ENCODE measurements at places on chromosomes 4 and X.

- DNase-seq, result peak; percentile 11
Observed at GRCh38 chr4:174086829-174087799, 196.4 kb downstream of the FBXO8 start.

- no peak for DNase-seq
Observed at GRCh38 chrX:69968950-69969349, 80.8 kb downstream of the AWAT2 start.

- peak; percentile 30 for DNase-seq
Observed at GRCh38 chrX:769796-770195, 139.2 kb downstream of the SHOX start.

GRCh38 chr4:122017296-122017695 lies 65.4 kb upstream of the TRPC3 start:
- DNase-seq, result peak; percentile 35

GRCh38 chr4:114027596-114027995 lies 48.1 kb upstream of the ARSJ start:
- DNase-seq, result no peak

DNA sequence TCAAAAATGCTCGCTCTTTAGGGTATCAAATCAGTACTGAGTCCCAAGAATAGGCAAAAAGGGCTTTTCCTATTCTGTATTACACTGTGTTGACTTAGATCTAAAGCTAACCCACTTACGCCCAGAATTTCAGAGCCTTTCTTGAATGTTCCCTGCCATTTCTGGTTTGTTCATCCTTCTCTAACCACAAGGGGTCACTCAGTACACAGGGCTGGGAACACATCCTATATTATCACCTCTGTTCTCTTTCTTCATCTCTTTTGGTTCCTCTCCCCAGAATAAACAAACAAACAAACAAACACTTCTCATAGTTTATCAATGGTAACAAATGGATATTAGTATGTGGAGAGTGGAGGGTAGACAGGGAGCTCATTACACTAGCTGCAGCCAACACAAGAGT lies 25.5 kb upstream of the MORC4 start:
- DNase-seq, result peak; percentile 7

DNA sequence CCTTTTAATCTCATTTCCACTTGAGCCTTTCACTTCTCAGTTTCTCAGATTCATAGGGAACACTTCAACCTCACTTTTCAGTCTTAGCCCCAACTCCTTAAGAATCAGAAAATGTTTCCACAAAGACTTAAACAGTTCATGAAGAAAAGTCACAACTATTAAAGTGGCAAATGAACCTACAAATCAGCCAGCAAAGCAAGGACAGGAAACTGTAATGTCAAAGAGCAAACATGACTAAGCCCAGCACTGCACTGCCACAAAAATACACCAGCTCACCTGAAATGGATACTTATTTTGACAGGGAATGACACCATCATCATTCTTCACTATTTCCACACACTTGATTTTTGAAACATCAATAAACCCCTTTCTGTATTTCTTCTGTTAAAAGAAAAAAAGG lies 41.8 kb upstream of the TXK start:
- DNase-seq, result no peak

GRCh38 chr4:120673696-120674095 lies 248.8 kb downstream of the PRDM5 start:
- no peak for DNase-seq

DNA sequence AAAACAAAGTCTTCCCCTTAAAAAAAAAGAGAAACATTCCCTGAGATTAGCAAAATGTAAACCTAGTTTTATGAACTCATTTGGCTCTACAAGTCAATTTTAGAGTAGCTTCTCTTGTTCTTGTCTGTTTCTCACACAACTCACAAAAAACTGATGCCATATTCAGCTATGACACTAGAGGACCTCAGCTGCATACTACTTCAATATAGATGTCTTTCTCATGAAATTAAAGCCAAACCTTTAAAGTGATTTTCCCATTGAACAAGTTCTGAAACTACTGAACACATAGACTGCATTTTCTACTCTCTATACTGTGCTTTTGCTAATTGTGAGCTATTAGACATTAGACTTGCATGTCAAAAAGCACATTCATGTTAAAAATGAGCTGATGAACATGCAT lies 49.8 kb downstream of the TBCK start:
- DNase-seq, result no peak

DNA sequence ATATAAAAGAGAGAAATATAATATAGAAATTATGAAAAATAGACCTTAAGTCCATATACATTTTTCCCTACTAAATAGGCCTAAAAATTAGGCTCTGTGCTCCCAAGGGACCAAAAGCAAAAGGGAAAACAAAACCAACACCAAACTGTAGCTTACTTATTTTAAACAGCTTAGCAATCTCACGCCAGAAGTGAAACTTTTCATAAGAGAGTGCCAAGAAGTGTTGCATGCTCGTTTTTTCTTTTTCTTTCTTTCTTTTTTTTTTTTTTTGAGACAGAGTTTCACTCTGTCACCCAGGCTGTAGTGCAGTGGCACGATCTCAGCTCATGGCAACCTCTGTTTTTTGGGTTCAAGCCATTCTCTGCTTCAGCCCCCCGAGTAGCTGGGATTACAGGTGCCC lies 250.4 kb downstream of the TMA16 start:
- no peak for DNase-seq

DNA sequence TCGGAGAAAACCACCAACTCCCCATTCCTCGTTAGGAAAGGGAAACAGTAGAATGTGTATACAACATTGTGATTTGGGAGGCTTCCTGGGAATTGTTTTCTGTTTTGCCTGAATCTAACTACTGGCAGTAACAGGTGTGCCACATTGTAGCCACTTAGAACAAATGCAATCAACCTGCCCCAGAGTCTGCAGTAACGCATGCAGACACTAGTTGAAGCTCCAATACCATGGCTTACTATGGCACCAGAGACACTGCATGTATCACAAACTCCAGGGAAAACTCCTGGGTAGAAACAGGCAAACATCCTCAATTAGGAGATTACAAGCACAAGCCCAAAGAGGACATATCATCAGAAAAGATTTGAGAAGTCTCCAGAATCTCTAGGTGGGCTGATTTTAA lies 154.2 kb upstream of the NEIL3 start:
- no peak for DNase-seq

- DNase-seq, result no peak
Observed at GRCh38 chr4:116702949-116703348, 382.4 kb downstream of the TRAM1L1 start.

GRCh38 chr4:86223472-86223871 lies 136.4 kb downstream of the MAPK10 start:
- peak; percentile 22 for DNase-seq

DNA sequence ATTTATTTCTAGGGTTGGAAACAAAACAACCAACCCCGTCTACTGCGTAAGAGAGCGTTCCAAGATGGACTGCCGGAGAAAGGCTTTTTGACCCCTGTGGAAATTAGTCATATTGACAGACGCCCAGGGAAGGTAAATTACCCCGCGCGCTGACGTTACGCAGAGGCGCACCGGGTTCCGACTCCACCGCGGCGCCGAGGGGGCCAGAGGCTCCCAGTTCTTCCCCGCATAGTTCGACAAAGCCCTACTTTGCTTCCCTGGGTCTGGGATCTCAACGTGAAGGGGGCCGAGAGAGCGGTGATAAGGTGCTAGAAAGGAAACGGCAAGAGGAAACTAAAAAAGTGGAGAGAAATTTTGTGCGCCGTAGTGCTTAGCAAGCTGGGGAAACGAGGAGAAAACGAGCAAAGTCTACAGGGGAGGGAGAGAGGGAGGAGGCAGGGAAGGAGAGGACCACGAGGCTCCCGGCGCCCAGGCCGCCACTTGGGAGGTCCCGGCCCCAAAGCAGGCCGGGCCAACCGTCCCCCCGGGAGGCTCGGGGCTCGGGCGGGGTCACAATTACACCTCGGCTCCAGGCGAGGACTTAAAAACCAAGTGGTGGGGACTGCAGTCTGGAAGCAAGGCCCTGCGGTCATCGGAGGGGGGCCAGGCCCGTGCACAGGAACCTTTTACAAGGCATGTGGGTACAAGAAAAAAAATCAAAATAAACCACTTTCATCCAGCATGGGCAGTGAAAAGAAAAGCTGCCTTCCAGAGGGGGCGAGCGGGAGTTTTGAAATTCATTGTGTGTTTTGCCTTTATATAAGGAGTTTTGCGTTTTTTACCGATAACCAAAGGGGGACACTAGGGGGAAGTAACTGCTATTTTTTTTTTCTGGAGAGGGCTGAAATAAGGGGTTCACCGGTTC lies 13.2 kb downstream of the HAND2 start:
- DNase-seq, result peak; percentile 52

GRCh38 chr4:111775556-111776297 lies 369.5 kb upstream of the FAM241A start:
- no peak for DNase-seq

- no peak for DNase-seq
Observed at GRCh38 chr4:38287101-38287851, 327.1 kb downstream of the PTTG2 start.

- DNase-seq, result no peak
Observed at GRCh38 chr4:158857951-158858350, 89.1 kb downstream of the FNIP2 start.

DNA sequence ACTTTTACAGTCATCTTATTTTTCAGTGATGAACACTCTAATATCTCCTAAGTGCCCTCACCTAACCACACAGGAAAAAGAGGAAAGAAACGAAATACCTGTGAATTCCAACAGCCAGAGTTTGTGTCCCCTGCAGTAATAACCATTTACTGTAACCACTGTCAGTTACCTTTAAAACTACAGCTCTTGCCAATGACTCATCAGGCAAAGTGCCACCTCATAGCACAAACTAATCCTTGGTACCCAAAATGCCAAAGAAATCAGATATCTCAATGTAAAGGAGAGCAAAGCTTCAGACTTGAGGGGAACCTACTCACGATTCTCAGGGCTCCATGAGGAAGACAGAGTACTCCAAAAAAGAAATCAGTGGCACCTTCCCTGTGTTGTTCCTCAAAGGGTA lies 146.5 kb downstream of the NDST3 start:
- DNase-seq, result no peak

GRCh38 chrX:12139934-12140611 lies 1.8 kb downstream of the FRMPD4 start:
- no peak for DNase-seq

GRCh38 chrX:74179499-74179898 lies 124.5 kb upstream of the ZCCHC13 start:
- no peak for DNase-seq

DNA sequence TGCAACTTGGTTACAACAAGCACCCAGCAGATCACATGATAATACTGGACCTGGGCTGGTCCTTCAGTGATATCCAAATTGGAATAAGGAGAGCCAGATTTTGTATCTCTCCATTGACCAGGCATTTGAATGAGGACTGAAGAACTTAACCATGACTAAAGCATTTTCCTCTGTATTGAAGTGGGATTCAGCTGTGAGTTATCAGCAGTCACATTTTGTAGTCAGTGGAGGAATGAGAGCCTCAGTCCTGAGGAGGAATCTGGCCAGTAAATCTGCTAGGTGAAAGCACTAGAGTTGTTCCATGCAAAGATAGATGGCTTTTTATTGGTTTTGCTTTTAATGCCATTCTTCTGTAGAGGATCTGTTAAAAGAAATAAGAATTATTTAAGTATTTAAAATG lies 1506.0 kb downstream of the PCDH7 start:
- no peak for DNase-seq

DNA sequence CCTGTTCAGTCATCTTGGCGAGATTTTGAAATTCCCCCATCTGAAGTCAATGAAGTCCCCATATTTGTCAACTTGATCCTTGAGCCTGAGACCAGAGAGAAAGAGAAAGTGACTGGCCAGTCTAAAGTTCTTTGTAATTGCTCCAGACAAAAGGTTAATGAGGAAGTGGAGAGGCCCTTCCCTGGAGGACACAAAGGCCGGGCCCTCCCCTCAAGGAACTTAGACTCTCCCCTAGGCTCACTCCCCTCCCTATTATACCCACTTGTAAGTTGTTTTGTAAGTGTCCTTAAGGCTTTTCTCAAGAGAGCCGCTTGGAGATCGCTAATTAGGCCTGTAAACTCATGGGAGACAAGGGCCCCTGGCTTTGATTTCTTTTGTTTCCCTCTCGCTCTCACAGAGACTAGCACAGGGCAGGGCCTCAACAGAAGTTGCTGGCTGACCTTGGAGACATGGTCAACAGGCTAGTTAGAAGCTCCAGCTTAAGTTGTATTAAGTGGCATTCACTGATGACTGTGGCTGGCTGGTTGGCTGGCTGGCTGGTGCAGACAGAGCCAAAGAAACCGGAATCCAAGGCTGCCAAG lies 20.3 kb upstream of the GPC4 start:
- DNase-seq, result no peak

DNA sequence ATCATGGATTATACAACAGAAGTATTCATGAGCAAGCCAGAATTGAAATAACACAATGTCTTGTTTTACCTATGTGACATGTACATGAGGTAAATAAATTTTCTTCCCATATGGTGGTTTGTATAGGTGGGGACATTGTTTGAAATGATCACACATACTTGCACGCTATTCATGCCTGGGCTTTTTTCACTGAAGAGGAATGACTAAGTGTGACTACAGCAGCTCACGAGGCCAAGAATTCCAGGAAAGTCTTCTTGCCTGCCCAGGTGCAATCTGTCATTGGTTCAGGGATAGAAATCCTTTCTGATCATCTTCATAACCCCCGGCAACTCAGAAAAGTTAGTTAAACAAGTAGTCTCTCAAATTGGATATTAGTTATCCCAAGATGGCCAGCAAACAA lies 36.3 kb upstream of the AREG start:
- DNase-seq, result no peak

DNA sequence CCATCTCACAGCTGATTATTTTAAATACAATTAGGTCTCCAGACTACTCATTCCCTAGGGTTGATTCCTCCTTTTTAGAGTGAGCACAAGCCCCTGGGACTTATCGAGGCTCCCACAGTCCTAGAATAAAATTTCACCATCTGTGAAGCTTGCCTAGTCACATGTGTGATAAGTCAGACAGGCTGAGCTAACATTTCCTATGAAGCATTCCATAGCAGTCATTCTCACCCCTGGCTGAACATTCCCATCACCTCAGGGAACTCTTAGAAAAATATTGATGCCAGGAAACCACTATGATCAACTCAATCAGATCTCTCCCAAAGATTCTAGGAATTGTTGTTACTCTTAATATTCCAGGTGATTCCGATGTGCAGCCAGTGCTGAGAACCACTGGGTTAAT lies 37.7 kb downstream of the ARHGEF9 start:
- DNase-seq, result no peak

- DNase-seq, result no peak
Observed at GRCh38 chr4:104575278-104575677, 80.6 kb upstream of the CXXC4 start.

GRCh38 chrX:129791961-129792570 lies 12.3 kb downstream of the SASH3 start:
- DNase-seq, result no peak

DNA sequence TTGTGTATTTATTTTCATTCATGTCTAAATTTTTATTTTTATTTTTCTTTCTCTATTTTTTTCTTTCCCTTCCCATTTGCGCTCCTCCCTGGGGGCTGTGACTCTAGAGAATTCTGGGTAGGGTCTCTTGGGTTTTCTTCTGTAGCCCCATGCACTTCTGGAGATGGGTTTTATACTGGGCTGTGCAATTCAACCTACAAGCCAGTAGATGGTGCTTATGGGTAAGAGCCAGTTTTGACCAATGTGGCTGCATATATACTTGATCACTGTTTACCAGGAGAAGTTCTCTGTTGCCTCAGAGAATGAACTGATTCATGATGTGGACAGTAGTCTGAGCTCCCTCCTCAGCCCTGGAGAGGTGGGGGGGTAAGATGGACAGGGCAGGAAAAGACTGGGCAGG lies 614.6 kb downstream of the PCDH19 start:
- DNase-seq, result no peak
